ENCODE measurements at places on chromosomes 3 and 15. TPM values are rescaled to one million over a fixed set of nuclear protein-coding genes. Genes with fewer than 3 reads are reported as not detected.

The EXD1 gene
- total RNA-seq = 0.37 TPM

The CD86 gene
- total RNA-seq = 0.25 TPM

The CCDC9B gene
- 1.8 TPM for total RNA-seq

The GOLGA8T gene
- total RNA-seq = 1.0 TPM

The MAGEL2 gene
- 11.2 TPM for total RNA-seq

The CAMK1 gene
- 5.9 TPM for total RNA-seq

The CCDC39 gene
- total RNA-seq = 0.44 TPM

The CLDN18 gene
- total RNA-seq = 0.16 TPM

The TMEM40 gene
- not detected for total RNA-seq

The CYP19A1 gene
- not detected for total RNA-seq

The OR5H14 gene
- total RNA-seq = not detected

The PSTPIP1 gene
- total RNA-seq = 1.3 TPM

The TRAT1 gene
- not detected for total RNA-seq

The ISLR gene
- total RNA-seq = 0.50 TPM

The SERINC4 gene
- 0.16 TPM for total RNA-seq

The CGNL1 gene
- total RNA-seq = 67.1 TPM

The STAB1 gene
- 2.6 TPM for total RNA-seq

The MAP6D1 gene
- 6.3 TPM for total RNA-seq

The CLDN16 gene
- not detected for total RNA-seq

The MCF2L2 gene
- 7.3 TPM for total RNA-seq

The EFCC1 gene
- 0.16 TPM for total RNA-seq

The ILDR1 gene
- 2.3 TPM for total RNA-seq

The CBLB gene
- total RNA-seq = 19.8 TPM

The EAF2 gene
- total RNA-seq = 7.6 TPM

The TGM4 gene
- total RNA-seq = not detected

The GOLGA6A gene
- 6.0 TPM for total RNA-seq

The PRICKLE2 gene
- total RNA-seq = 5.6 TPM

The PRRT3 gene
- 9.2 TPM for total RNA-seq
